Progenitor cell of endocrine pancreas (in vitro differentiated cells): ENCODE measurements at places on chromosomes 16 and 17.

- no peaks in the 10 kb centered on the region for H3K4me1 ChIP-seq
- no peaks in the 10 kb centered on the region for H3K36me3 ChIP-seq
Measured at GRCh38 chr17:69913616-69914015, 161.4 kb upstream of the KCNJ16 start.

- peaks cover 2% of the 10 kb centered on the region for H3K4me1 ChIP-seq
- H3K27me3 ChIP-seq = no peaks in the 10 kb centered on the region
- peaks cover 8% of the 10 kb centered on the region for H3K36me3 ChIP-seq
- peak within 1 kb of the TSS; percentile 56 for H3K4me3 ChIP-seq
- DNase-seq = peak; percentile 90
Measured at GRCh38 chr16:30984669-30985400, at the start of gene HSD3B7. TSS of gene HSD3B7 (plus strand) at chr16:30985207. CDS start at chr16:30985659, 452 bp downstream.

- H3K27me3 ChIP-seq = no peaks in the 10 kb centered on the region
- H3K4me1 ChIP-seq = no peaks in the 10 kb centered on the region
- H3K4me3 ChIP-seq = no peak overlapping the region
- DNase-seq = no peak
- H3K36me3 ChIP-seq = peaks cover 9% of the 10 kb centered on the region
- no peak overlapping the region for H3K27ac ChIP-seq
Measured at GRCh38 chr17:30278032-30278431, 13.7 kb downstream of the BLMH start.

GRCh38 chr17:64240741-64241347, 22.2 kb downstream of the TEX2 start:
- DNase-seq = no peak
- H3K4me3 ChIP-seq = no peak overlapping the region
- no peaks in the 10 kb centered on the region for H3K27me3 ChIP-seq
- peaks cover 42% of the 10 kb centered on the region for H3K4me1 ChIP-seq
- peak overlapping the region; percentile 26 for H3K27ac ChIP-seq

- H3K36me3 ChIP-seq = no peaks in the 10 kb centered on the region
- no peak for DNase-seq
- H3K27me3 ChIP-seq = peaks cover 16% of the 10 kb centered on the region
- no peak overlapping the region for H3K4me3 ChIP-seq
Measured at GRCh38 chr17:39791111-39791992, 53.6 kb downstream of the GRB7 start.

DNA sequence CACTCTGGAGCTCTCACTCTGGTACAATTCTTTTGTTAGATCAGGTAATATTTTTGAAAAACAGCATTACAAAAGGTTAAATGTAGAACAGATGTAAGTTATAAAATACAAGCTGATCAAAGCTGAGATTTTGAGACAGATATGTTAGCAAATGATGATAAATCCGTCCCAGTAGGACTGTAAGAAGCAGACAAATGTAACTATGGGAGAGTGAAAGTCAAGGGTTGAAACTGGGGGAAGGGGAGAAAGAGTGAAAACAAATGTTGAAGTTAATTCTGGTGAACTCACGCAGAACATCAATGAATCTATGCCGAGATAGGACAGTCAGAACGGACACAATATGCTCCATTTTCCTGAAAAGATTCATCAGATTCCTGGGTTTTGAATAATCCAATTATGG, 298.9 kb upstream of the IRX5 start:
- DNase-seq = no peak
- H3K27ac ChIP-seq = no peak overlapping the region
- H3K4me3 ChIP-seq = no peak overlapping the region
- peaks cover 56% of the 10 kb centered on the region for H3K27me3 ChIP-seq

DNA sequence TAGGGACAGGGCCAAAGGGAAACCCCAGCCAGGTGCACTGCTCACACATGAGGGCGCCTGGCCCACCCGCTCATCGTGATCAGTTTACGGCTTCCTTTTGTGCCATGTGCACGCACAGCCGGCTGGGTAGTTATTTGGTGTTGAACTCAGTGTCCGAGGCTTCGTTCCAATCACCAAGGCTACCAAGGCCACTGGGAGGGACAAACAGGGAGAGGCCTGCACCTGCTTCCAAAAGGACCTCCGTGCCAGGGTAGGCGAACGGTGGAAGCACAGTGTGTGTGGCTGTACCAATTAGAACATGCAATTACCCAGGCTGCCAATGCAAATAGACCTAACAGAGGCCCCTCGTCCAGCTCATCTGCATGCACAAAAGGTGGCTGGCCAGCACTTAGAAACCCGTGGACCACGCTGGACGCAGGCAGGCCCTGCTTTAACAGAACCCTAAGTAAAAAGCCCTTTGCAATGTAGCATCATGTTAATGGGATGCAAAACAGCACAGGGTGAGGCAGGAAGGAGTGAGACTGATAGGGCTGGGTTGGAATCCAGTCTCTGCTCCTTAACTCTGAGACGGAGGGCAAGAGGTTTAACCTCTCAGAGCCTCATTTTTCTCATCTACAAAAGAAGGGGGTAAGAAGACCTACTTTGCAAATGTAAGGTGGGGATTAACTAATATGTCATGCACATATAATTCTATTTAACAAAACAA, 204.0 kb downstream of the XYLT1 start:
- peaks cover 15% of the 10 kb centered on the region for H3K4me1 ChIP-seq
- no peaks in the 10 kb centered on the region for H3K36me3 ChIP-seq
- H3K27ac ChIP-seq = no peak overlapping the region
- H3K4me3 ChIP-seq = no peak overlapping the region

DNA sequence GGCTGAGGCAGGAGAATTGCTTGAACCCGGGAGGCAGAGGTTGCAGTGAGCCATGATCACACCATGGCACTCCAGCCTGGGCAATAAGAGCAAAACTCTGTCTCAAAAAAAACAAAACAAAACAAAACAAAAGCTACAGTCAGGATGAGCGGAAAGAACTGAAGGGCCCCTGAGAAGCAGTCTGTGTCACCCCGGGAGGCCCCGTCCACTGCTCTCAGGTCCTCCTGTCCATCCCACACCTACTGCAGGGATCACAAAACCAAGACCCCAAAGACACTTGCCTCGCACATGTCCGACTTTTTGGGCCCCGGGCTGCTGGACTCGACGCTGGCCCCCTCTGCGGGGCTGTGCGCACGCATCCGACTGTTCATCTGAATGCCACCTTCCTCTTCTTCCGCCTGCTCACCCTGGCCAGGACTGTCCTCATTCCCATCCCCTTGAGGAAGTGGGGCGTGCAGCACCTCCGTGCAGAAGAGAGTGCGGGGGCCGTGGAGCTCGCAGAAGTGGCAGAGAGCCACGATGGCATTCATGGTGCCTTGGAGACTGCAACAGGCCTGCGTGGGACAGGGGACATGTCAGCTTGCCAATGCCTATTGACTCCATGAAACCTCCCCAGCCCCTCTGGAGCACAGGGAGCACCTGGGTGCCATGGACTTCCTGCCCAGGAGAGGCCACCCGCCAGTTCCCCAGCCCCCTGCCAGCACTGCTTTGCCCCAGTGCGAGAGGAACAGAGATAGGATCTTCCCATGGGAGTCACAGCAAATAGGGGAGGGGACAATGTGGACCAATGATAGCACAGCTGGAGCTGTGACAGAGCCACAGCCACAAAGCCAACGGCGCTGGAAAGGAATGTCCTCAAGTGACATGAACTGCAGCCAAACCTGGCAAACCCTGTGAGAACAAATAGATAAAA, 9.1 kb downstream of the FLCN start:
- DNase-seq = no peak
- H3K4me3 ChIP-seq = no peak overlapping the region
- H3K27ac ChIP-seq = no peak overlapping the region
- no peaks in the 10 kb centered on the region for H3K4me1 ChIP-seq

DNA sequence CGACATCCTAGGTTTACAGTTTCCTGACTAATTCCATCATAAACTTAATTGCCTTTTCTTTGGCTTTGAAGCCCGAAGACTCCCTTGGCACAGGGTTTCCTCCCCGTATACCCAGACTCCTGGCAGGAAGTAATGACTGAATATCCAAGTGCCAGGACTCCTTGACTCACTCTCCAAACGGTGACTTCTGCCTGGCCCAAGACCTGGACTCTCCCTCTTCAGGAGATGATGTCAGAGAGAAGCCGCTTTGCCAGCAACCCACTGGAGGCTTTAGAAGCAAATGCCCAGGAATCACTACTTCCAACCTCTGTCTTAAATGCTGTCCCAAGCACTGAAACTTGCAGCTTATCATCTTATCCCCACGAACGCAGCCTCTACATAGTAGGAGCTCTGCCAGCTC, 146.5 kb downstream of the RGS9 start:
- H3K4me1 ChIP-seq = no peaks in the 10 kb centered on the region
- H3K4me3 ChIP-seq = no peak overlapping the region
- H3K27me3 ChIP-seq = no peaks in the 10 kb centered on the region
- no peaks in the 10 kb centered on the region for H3K36me3 ChIP-seq

GRCh38 chr17:65182233-65182632, 45.1 kb downstream of the RGS9 start:
- H3K36me3 ChIP-seq = no peaks in the 10 kb centered on the region
- H3K27ac ChIP-seq = no peak overlapping the region
- H3K27me3 ChIP-seq = peaks cover 10% of the 10 kb centered on the region

DNA sequence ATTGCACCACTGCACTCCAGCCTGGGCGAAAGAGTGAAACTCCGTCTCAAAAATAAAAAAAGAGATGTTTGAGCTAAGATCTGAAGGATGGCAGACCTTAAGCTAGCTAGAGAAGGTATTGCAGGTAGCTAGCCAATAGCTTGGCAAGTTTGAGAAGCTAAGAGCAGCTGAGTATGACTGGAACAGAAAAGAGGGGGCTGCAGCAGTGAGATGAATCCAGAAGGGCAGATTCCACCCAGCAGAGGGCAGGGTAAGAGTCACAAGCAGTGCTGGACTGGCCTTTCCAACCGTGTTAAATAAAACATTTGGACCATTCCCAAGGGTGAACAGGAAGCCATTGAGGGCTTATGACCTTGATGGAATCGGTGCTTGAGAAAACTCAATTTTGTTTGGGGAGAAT, 5.7 kb upstream of the PHAF1 start:
- H3K4me3 ChIP-seq = no peak overlapping the region
- H3K4me1 ChIP-seq = peaks cover 2% of the 10 kb centered on the region
- no peak for DNase-seq
- peaks cover 3% of the 10 kb centered on the region for H3K36me3 ChIP-seq
- no peaks in the 10 kb centered on the region for H3K27me3 ChIP-seq
- peak overlapping the region; percentile 69 for H3K27ac ChIP-seq

- H3K27ac ChIP-seq = peak overlapping the region; percentile 83
- H3K27me3 ChIP-seq = no peaks in the 10 kb centered on the region
- no peaks in the 10 kb centered on the region for H3K36me3 ChIP-seq
- no peak for DNase-seq
- peaks cover 17% of the 10 kb centered on the region for H3K4me1 ChIP-seq
Measured at GRCh38 chr16:76900285-76901263, 290.4 kb upstream of the MON1B start.

DNA sequence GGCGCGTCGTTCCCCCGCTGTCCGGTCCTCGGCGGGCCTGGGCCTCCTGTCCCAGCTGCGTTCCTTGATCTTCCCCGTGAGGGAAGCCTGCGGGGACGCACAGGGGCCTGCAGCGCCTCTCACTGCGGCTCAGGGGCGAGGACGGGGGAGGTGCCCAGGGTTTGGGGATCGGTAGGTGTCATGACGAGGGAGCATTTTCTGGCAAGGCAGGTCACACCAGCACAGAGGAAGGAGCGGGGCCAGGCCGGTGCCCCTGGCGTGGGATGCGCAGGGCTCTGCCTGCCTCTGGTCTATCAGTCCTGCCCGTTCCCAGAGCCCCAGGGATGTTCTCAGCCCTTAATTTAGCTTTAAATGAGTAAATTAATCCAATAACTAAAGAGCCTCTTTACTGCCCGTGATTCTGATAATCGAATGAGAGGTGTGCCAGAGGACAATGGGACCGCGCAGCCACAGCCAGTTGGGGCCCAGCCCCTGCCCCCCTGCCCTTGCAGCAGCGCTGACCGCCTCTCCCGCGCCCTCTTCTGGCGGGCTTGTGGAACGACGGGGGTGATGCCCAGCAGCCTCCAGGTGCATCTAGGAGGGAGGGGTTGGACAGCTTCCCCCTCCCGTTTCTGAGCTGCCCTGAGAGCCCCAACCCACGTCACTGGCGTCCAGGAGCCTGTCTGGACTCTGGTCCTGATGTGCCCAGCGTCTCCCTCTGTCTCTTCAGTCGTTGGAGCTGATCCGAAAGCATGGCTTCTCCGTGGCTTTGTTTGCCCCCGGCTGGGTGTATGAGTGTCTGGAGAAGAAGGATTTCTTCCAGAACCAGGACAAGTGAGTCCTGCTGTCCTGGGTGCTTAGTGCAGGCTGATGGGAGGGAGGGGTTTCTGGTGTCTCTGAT, 7.9 kb downstream of the ENGASE start:
- peak; percentile 54 for DNase-seq
- peaks cover 17% of the 10 kb centered on the region for H3K36me3 ChIP-seq
- H3K4me3 ChIP-seq = no peak overlapping the region

DNA sequence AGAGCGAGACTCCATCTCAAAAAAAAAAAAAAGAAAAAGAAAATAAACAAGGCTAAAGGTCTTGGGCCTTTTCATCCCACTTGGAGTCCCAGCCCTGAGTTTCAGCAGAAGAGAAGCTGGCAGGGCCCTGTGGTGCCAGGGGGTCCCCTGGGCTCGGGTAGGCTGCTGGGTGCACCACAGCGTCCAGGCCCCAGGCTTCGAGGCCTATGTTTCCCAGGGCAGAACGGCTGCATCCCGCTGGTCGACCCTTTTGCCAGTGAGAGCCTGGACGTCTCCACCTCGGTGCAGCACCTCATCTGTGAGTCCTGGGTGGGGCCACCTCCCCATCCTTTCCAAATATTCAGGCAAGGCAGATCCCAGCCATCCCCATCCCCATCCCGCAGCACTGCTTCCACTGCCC, 2.2 kb downstream of the TMEM235 start:
- H3K36me3 ChIP-seq = no peaks in the 10 kb centered on the region
- no peak overlapping the region for H3K27ac ChIP-seq
- H3K27me3 ChIP-seq = peaks cover 42% of the 10 kb centered on the region
- H3K4me3 ChIP-seq = no peak overlapping the region
